ENCODE measurements at places on chromosomes 13 and 19.

DNA sequence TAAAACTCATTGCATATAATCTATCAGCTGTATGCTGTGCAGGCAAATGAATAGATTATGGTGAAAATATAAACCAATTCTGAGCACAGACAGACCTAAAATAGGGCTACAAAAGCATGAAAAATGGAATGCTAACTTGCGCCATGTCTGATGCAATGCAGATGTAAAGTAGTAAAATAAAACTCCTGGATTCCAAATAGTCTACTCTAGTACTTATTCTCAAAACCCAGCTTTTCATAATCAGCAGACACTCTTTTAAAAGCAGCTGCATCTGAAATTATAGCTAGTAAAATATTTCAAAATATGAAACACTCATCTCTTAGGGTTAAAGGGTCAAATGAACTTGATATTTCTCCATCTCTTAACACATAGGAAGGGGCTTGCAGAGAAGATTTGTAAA is 4.7 kb upstream of the POMP start:
- DNase-seq, result no peak

DNA sequence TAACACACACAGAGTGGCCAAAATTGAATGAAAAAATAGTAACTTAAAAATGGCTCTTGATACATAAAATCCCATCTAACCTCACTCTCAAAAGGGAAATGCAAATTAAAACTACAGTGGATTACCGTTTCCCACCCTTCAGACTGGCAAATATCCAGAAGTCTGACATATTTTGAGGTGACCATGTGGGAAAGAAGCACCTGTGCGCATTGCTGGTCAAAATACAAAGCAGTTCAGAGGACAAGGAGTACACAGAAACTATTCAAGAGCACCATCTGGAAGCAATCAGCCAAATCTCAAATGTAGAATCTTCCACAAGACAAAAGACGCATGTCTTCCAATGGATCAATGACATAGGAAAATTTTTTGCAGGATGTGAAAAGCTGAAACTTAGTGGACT is 23.2 kb downstream of the NALCN start:
- DNase-seq, result peak; percentile 45

- DNase-seq, result no peak
These were observed 23.5 kb upstream of the DLEU7 start for GRCh38 chr13:50866817-50867636.

DNA sequence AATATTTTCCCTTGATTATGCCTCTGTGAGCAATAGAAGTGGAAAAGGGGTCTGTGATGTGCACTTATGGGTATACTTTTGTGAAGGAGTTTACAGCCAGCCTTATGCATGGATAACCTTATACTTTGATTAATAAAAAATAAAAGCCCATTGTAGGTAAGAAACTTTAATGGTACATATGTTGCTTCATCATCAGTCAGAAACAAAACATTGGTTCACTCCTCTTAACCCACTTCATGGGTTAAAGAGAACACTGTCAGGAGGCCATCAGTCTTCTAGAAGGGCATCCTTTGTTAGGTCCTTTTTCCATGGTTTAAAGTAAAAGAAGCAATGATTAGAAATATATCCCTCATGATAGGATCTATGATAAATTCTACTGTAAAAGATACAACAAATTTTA is 952.1 kb upstream of the MIR17HG start:
- DNase-seq, result no peak

GRCh38 chr19:48149430-48149829 is 20.7 kb downstream of the LIG1 start:
- DNase-seq, result peak; percentile 55

- no peak for DNase-seq
These were observed 6.1 kb upstream of the GGACT start for GRCh38 chr13:100594731-100595130.

GRCh38 chr19:511101-511851 is 4.0 kb downstream of the TPGS1 start:
- peak; percentile 76 for DNase-seq

- no peak for DNase-seq
These were observed 19.9 kb upstream of the CYP4F8 start for GRCh38 chr19:15595069-15595468.

GRCh38 chr13:33135097-33135496 is 118.9 kb downstream of the KL start:
- DNase-seq, result no peak

GRCh38 chr13:107531816-107532215 is 683.5 kb downstream of the LIG4 start:
- DNase-seq, result no peak

DNA sequence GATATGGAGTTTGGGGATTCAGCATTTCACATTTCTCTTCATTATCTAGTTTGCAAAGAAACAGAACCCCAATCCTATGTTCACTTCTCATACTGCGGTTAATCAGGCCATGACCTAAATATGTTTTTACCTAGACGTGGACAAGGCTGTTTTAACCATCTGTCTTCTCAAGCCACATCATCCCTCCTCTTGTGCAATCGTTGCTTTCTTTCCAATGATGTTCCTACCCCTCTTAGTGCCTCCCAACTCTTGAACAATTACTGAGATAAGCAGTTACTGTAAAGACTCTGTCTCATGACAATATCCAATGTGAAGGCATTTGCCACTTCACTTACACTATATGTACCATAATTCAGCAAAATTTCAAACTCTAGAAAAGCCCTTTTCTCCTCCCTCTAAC is 406.2 kb downstream of the LIG4 start:
- no peak for DNase-seq

DNA sequence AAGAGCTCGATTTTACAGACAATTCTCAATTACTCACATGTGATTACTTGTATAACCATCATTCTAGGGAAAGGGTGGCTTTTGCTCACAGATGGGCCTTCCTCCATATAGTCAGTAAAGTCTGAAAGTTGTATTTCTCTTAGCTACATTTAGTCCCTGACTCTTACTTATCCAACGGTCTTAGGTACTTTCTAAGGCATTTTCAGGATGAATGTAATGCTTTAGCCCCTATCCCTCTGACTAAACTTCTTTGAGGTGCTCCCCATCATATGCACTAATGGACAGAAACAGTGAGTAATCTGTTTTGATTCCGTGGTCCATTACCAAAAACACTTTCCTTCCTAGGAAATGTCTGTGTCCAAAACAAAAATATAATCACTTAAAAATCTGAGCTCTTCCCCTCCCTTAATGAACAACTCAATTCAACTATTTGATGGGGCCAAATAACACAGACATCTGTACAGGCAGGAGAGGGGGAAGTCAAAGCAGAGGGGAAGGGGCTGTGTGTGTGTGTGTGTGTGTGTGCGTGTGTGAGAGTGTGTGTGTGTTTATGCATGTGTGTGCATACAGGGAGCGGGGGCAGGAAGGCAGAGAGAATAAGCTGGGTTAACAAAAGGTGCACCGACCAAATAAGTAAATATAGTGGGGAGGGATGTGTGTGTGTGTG is 84.9 kb downstream of the USP12 start:
- DNase-seq, result no peak

DNA sequence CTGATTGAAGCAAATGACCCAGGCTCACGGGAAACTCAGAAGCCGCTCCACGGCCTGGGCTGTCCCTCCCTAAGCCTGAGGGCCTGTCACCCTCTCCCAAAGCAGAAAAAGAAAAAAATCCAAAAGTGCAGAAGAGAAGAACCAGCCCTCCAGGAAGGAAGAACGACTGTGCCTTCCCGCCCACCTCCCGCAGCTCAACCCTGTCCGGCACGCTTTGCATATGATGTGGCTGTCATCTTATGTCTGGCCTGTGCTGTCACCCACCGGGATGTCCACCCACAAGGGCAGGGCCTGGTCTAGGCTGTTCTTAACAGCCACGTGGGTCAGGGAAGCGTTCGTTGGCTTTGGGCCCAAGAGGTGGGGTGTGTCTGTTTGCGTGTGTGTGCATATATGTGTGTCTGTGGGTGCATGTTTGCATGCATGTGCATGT is 13.7 kb downstream of the ZBTB7A start:
- no peak for DNase-seq

DNA sequence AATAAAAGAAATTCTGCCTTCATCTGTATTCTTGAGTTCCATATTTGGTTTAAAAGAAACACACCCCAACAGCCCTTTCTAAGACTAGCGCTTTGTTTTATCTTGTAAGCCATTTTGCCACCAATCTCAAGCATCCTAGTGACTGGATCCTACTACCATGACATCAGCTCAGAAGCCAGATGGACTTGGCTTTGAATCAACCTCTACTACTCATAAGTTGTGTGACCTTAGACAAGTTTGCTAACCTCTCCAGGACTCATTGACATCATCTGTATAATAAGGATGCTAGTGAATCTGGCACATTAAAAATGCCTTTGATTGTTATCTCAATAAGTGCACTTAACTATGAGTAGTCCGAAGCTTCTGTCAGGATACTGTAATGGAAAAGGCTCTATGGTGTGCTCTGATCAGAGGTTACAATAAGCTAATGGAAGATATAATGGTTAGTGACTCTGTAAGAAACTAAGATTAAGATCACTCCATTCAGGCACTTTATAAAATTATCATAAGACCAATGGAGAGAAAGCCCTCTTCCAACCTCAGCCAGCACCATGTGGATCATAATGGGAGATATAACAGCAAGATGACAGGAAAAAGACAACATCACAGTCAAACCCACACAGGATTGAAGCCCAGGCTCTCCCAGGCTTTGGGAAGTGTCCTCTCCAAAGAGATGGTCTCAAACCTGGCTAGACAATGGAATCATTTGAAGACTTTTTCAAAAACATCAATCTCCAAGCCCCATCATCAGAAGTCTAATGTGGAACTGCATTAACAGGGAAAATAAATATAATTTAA is 180.6 kb upstream of the MIR17HG start:
- DNase-seq, result no peak

GRCh38 chr13:45989607-45990006 is 62.9 kb downstream of the ZC3H13 start:
- DNase-seq, result peak; percentile 43

DNA sequence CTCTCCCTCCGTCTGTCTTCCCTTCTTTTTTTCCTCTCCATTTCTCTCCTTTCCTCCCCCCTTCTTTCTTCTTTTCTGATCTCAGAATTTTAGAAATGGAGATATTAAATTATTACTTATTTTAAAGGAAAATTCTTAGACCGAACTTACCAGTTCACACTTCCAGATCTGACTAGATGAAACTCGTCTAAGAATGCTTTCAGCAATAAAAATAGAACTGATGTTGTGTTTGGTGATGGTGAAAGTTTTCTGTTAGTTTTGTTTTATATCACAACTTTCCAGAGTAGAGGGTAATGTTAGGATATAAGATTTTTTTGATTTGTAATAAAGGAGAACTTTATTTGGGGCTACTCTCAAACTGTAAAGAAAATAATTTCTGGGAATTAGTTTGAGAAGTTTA is 29.9 kb downstream of the UCHL3 start:
- DNase-seq, result no peak

GRCh38 chr13:103517066-103517767 is 451.0 kb upstream of the SLC10A2 start:
- peak; percentile 11 for DNase-seq

DNA sequence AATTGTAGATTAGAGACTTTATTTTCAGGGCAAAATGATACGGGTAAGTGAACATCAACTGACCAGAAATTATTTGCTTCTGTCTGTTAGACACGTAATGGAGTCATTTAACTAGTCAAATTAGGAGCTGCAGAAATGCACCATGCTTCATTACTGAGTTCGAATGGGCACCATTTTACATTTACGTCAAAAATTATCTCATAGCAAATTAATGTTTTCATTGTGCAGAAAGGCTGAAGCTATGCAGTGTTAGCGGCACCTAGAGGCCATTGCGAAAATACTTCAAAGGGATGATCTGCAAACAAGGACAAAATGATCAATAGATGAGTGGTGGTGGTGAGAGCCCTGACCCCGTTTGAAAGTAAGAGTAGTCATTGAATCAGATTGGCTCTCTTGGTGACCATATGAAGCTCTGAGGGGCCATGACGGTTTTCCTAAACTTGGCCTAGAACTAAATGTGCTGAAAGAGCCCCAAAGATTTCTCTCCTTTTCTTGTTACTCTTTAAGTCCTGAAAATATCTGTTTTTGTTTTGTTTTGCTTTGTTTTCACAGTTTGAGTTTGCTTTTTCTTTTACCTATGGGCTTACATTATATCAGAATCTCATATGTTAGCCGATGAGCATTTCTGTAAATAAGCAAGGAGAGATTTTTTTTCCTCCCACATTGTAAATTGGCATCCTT is 277.9 kb downstream of the ZNF536 start:
- DNase-seq, result peak; percentile 84

- DNase-seq, result no peak
These were observed 73.0 kb downstream of the NALCN start for GRCh38 chr13:101343128-101343787.

DNA sequence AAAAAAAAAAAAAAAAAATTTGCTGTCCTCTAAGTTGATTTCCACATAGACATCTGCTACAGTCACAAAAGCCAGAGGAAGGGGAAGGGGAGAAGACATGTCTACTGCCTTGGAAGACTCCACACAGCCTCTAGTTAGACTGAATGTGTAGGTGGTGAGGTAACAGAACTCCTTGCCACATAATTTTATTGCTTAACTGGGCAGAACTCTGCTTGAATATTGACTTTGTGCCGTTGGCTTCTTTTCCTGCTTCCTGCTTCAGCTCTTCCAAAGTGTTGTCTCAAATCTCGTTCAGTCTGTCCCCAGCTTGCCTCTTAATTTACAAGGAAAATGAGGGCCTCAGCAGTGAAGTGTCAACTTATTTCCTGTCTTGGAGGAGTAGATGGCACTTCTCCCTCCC is 37.1 kb downstream of the ESD start:
- no peak for DNase-seq

- no peak for DNase-seq
These were observed 22.1 kb downstream of the MAST3 start for GRCh38 chr19:18119717-18120105.

Data from muscle of leg (tissue), 16 donors.